ENCODE measurements at places on chromosomes 2 and 18.

DNA sequence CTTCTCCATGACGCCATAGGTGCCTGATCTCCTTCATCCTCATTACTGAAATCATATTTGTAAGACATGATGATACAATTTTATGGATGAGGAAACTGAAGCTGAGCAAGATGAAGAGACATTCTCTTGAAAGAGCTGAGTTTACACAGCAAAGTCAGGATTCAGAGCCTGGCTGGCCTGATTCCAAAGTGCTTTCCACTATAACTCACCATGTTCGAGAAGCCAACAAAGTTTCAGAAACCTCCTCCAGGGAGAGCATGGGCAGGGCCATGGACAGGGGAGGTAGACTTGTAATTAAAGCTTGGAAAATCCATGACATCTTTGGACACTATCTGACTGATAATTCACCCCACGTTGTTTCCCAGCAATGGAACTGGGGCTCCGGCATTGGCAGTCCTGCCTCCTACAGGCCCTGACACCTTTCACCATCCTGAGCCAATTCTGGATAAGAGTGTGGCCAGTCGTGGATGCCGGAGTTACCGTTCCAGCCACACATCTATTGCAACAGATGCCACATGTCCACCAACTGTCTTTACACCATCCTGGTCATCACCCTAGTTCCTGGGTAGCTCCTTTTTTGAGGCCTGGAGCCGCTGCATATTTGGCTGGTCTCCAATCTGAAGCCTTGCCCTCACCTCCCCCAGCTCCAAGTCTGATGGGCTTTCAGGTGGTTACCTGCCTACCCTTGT, 85.0 kb upstream of the PPP1CB start:
- DNase-seq, result no peak

DNA sequence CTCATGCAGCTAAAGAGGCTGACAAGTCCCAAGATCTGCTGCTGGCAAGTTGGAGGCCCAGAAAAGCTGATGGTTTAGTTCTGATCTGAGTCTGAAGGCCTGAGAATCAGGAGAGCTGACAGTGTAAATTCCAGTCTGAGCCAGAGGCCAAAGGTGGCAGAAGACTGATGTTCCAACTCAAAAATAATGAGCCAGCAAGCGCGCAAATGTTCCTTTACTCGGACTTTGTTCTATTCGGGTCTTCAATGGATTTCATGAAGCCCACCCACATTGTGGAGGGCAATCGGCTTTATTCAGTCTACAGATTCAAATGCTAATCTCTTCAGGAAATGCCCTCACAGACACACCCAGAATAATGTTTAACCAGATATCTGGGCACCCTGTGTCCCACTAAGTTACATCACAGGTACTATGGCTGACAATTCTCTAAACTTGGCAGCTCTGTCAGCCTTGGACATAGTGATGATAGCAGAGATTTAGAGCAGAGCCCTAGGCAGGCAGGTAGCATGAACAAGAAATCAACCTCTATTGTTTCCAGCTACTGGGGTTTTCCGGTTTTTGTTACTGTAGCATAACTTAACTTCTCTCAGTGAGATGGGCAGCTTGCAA, 318.5 kb downstream of the HRH4 start:
- no peak for DNase-seq

DNA sequence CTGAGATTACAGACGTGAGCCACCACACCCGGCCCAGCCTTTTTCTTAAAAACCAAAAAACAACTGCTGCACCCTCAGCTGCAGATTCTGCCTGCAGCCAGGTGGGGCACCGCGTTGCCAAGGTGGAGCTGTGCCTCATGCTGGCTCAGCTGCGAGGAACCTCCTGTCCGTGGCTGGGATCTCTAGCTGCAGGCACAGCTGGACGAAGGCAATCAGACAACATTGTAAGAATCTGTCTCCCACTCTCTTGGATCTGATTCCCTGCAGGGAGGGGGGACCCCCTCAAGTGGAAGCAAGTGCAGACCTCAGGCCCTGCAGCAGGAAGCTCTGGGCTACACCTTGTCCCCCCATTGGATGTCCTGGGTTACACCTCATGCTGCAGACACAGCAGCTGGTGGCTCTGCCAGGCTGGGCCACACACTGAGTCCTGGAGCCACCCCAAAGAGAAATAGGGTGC, 24.1 kb downstream of the CIDEA start:
- no peak for DNase-seq

DNA sequence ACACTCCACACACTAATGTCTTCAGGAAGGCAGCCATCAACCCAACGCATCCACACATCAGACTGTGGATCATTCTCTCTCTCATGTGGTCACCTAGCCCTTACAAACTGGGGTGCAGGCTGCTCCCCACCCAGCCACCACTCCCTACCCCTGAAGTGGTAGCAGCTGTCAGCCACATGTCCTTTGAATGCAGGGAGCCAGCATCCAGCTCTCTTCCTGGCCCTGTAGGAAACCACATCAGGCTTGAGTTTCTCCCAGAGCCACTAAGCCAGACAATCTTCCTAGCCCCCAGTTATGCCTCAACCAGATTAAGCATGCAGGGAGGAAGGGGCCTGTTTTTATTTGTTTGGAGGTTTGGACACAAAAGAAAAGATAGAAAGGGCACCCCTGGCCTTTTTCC, 52.8 kb upstream of the SPP2 start:
- no peak for DNase-seq

GRCh38 chr2:75561566-75562512, 1.1 kb upstream of the EVA1A start:
- no peak for DNase-seq

DNA sequence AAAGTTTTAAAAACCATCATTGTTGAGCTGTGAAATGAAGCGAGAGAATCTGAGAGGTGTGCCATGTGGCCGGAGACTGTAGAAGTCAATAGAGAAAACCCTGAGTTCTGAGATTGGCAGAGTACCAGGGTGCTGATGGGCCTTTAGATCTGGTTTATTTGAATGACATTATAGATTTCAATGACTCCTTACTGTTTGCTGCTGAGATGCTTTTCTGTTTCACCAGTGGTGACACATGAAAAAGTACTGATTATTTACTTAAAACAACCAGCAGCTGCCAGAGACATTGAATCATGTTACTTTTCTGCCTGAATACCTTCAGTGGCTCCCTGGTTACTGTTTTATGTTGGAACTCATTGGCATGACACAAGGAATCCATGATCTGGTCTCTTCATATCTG, 602.7 kb upstream of the ZNF804A start:
- DNase-seq, result no peak

DNA sequence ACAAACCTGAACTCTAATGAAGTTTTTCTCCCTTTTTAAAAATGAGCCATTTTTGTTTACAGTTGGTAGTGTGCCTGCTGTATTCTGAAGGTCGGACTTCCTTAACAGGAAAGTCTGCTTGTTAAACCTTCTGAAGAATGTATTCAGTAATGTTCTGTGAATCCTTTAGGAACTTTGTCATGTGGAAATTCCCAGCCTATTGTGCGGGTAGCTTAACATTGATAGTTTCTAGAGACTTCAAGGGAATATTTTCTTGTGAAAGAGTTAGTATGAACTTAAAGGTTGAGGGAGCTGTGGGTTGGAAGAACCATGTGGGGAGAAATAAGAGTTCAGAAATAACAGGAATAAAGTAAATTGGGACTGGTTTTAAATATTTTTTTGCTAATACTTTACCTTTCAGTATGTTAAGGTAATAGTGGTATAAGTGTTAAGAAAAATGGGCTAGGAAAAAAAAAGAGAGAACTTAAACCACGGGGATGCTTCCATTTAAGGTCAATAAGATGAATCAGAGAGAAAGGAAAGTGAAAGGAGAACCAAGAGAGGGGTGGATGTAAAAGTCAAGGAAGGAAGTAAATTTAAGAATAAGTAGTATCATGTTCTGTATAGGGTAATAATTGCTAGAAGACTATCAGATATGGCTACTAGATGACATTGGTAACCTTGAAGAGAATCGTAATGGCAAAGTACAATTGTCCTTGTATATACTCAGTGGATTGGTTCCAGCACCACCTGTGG, 90.5 kb downstream of the PMS1 start:
- no peak for DNase-seq

GRCh38 chr2:71538656-71539265, 85.4 kb downstream of the DYSF start:
- no peak for DNase-seq

DNA sequence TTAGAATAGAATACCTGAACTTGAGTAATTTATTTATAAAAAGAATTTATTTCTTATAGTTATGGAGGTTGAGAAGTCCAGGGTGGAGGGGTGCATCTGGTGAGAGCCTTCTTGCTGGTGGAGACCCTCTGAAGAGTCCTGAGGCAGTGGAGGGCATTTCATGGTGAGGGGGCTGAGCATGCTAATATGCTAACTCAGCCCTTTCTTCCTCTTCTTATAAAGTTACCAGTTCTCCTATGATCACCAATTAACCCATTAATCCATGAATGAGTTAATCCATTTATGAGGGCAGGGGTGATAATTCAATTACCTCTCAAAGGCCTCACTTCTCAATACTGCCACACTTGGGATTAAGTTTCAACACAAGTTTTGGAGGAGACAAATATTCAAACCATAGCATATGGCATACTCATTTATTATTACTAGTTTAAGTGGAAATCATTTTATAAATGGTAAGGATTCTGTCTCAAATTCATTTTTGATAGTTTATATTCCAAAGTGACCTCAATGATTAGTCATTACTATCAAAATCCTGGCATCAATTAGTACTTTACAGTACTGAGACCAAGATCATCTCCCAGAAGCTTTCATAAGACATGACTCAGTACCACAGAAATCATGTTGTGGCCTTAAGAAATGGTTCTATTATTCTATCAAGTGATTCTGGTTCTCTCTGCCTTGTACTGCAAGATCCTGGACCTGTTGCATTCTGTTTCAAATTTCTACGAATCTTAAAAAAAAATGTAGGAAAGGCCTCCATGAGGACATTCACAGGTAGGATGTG, 5.5 kb downstream of the ZNF396 start:
- no peak for DNase-seq

- no peak for DNase-seq
Measured at GRCh38 chr2:148162871-148163270, 142.0 kb downstream of the MBD5 start.

DNA sequence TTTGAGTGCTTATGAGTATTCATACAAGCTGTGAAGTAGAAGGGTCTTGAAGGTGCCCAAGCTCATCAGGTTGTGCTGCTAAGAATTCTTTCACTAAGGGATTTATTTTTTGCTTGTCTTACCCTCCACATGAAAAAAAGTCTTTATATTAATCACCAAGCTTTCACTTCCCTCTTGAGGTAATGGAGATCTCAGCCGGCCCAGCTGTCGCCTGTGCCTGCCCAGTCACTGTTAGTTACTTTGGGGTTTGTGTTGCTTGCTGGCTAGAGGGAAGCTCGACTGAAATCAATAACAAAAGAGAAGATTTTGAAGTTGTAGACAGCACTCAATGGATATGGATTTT, 21.9 kb downstream of the MC2R start:
- no peak for DNase-seq

Data from stimulated activated CD8-positive, alpha-beta memory T cell treated with anti-CD3 and anti-CD28 coated beads, Interleukin-7, amount 100 ng/mL, for 1 hour (primary cell).